ENCODE measurements at places on chromosomes 16 and 17.

DNA sequence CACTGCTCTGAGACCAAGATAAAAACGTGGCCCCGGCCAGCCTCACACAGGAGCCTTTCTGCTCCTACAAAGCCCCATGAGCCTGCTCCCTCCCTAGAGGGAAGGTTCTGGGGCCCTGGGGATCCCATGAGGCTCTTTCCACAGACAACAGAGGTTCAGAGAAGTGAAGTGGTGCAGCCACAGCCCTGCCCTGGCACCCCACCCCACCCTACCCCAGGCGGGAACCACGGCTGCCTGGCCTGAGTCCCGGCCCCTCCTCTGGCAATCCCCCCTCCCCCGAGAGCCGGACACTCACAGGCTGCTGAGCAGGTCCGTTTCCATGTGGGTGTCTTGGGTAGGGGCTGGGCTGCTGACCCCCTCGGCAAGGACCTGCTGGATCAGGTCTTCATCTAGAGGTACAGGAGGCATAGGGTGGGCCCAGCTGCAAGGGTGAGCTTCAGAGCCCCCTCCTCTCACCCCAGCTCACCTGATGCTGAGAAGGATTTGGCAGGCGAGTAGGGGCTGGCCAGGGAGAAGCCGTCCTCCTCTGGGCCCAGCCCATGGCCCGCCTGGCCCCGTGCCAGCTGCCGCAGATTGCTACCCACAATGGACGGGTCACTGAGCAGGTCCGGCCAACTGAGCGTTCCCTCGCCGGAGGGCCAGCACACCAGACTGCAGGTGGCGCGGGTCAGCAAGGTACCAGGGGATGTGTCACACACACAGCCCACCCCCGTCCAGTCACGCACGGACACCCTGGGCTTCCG, 38.7 kb downstream of the PKD1 start:
- no peak for DNase-seq

- no peak for DNase-seq
Measured at GRCh38 chr17:67055041-67055443, 10.7 kb downstream of the CACNG1 start.

DNA sequence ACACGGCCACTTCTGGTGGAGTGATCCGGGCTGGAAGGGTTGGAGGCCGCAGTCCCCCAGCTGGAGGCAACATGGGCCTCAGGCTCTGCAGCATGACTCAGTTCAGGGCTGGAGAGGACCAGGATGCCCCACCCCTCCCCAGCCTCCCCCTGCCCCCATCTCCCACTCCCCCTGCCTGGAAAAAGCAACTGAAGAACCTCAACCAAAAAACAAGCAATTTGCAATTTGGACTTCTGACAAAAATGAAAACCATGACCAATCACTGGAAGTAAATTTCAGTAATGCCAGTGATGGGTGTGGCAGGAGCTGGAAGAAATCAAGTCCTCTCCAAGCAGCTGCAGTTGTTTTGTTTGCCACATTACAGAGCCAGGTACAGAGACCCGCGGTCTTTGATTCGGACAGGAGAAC, 6.6 kb upstream of the MIF4GD start:
- no peak for DNase-seq

- no peak for DNase-seq
Measured at GRCh38 chr17:9905902-9906301, 831 bp upstream of the RCVRN start.

DNA sequence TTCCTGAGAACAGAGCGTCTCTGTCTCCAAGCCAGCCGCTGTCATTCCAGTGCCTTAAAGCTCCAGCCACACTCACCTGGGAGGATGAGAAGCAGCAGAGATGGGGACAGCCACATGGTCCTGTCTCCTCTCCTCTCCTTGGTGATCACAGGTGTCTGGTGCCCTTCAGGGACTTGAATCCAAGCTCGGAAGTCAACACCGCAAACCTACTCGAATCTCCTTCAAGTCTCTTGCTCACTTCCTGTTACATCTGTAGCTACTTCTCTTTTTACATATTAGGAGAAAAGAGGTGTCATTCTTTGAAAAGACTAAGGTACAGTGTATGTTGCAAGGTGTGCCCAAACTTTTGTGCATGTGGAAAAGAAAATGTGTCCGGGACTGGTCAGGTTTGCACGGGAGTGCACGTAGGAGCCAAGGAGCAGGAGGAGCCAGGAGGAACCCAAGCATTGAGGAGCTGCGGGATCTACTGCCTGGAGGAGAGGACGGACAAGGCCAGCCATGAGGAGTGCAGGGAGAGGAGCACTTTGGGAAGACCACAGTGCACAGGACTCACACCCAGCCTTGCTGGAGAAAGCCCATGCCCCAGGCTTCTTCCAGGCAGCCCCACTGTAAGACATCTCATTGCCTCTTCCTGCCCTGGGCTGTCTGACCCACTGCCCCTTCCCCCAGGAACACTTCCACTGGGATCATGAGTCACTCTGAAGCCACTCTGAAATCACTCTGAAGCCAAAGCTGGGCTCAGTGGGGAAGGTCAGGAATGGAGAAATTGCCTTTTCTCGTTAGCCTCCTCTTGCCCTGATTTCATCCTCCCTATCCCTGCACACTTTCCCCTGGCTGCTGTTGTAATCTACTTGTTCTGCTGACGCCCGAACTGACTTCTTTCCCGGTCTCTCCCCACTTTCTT, at the start of gene CD300LD:
CD300LD (minus strand) TSS at position 197 of the 904 bp plus-strand sequence; CDS start at position 116, 81 bp downstream.
- DNase-seq, result no peak

- DNase-seq, result no peak
Measured at GRCh38 chr16:66295761-66296546, 70.5 kb upstream of the CDH5 start.

GRCh38 chr16:35689764-35690163, 2230.4 kb downstream of the TP53TG3F start:
- DNase-seq, result no peak

DNA sequence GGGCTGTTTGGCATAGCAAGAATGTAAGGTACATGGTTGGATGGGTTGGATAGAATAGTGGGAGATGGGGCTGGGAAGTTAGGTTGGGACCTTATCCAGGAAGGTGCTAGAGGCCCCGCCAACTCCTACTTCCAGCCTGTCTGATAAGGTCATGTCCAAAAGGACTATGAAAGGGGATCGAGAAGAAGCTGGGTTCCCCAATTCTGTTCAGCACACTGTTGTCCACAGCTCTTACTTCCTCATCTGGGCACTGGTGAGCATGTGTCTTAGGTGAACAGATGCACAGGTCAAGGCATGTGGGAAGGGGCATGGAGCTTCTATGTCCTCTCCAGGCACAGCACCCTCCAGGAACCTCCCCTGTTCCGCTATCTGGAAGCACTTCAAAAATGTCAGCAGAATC, 5.6 kb upstream of the ULK2 start:
- DNase-seq, result no peak

GRCh38 chr16:49019831-49020230, 261.8 kb downstream of the CBLN1 start:
- no peak for DNase-seq

DNA sequence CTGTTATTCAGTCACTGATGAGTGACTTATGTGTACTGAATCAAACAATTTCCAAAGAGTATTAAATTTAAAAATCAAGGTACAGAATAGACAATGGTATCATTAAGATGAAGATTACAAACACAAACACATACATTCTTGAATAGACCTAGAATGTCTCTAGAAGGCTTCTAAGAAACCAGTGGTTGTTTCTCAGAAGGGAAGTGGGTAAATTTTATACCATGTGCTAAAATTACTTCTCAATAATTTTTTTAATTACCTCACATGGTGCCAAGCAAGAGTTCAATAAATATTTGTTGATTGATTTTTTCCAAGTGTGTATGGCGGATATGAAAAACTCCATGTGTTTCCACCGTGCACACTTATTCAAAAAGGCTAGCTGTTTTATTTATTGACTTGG, 6.4 kb downstream of the DYNLRB2 start:
- DNase-seq, result no peak

GRCh38 chr16:57834936-57835335, 32.6 kb upstream of the KIFC3 start:
- no peak for DNase-seq

DNA sequence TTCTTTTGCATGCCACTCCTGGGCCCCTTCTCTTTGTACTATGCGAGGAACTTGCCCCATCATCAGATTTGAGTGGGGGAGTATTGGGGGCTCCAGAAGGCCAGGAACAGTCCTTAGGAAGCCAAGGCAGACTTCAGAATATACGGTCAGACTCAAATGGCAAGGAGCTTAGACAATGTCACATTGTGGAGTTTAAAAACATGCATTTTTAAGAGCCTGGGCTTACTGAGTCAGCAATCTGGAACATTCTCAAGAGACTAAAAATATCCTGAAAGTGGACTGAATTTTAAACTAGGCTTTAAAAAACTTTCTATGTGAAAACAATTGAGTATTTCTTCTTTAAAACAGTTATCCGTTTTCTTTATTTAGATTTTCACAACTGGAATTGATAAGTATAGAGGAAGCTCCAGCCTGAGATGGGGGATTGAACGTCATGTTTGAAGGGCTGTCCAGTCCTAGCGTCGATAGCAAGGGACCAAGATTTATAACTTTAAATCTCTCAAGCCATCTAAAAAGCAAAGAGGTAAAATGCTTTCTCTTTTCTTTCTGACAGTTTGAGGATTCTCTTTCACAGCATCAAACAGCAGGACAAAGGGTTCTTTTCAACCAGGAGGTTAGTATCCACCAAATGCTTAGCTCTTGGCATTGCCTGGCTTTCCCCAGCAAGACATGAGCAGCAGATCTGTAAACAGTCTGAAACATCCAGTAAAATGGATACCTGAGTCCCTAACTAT, 45.8 kb upstream of the CDRT4 start:
- DNase-seq, result no peak

DNA sequence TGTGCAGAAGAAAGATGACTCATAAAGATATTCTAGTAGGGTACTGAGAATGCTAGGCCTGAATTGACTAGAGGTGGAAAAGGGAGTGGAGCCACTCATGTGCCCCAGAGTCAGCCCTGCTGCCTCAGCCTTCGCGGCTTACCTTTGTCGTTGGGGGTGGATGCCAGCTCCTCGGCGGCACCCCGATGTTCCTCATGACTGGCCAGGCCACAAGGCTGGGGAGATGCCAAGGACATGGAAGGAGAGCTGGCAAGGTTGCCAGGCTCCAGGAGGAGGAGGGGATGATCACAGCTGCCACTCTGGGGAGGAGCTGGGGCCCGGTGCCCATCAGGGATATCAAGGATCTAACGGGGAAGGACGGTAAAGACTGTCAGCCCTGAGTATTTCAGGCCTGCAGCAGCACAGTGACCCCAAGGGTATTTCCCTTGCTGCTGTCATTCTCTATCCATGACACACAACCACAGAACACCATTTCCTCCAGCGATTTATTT, 9.7 kb upstream of the SLC35B1 start:
- DNase-seq, result no peak

DNA sequence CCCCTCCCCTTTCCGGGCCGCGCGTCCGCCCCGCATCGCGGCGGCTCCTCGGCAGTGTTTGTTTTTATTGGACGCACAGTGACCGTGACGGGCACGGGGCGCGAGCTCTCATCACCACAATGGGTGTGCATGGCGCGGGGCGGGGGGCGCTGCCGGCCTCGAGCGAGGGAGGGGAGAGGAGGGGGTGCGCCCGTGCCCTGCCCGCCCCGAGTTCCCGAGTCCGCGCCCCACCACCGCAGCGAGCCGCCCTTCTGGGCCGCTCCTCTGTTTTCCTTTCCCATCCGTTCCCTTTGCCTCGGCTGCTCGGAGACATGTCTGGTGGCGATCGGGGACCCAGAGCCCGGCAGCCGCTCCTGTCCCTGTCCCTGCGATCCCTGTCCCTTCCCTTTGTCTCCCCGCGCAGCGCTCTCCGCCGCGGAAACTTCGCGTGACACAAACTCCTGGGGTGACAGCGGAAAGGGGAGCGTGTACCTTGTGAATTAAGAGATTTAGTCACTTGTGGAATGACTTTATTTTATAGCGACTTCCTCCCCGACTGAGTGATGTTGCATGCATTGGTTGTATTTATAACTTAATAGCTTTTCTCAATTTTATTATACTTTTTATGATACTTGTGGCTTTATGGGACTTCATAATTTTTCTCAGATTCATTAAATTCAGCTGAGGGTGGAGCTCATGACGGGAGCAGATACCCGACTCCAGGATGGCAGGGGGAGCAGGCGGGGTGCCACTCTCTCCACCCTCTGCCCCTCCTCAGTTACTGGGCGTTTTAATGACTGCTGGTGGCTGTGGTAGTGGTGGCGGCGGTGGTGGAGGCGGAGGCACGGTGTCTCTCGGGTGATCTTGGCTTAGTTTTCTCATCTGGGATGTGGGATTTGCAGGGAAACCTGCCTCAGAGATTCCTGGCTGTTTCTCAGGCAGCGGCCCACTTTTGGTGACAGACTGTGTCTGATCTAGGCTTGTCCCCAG, 40.8 kb downstream of the MRM1 start:
- DNase-seq, result no peak

Data from stimulated activated CD8-positive, alpha-beta memory T cell treated with anti-CD3 and anti-CD28 coated beads, Interleukin-4, amount 100 ng/mL, for 1 hour (primary cell).